Stimulated activated CD8-positive, alpha-beta memory T cell treated with anti-CD3 and anti-CD28 coated beads, Interleukin-4, amount 100 ng/mL, for 24 hours (primary cell): ENCODE measurements at places on chromosomes 1 and 21.

GRCh38 chr1:241972703-241973369 is 15.3 kb downstream of the BECN2 start:
- DNase-seq, result no peak

GRCh38 chr1:51265618-51266017 is 29.5 kb downstream of the RNF11 start:
- DNase-seq, result no peak

- DNase-seq, result no peak
Measured at GRCh38 chr1:156760092-156760795, 7.1 kb upstream of the PRCC start.

DNA sequence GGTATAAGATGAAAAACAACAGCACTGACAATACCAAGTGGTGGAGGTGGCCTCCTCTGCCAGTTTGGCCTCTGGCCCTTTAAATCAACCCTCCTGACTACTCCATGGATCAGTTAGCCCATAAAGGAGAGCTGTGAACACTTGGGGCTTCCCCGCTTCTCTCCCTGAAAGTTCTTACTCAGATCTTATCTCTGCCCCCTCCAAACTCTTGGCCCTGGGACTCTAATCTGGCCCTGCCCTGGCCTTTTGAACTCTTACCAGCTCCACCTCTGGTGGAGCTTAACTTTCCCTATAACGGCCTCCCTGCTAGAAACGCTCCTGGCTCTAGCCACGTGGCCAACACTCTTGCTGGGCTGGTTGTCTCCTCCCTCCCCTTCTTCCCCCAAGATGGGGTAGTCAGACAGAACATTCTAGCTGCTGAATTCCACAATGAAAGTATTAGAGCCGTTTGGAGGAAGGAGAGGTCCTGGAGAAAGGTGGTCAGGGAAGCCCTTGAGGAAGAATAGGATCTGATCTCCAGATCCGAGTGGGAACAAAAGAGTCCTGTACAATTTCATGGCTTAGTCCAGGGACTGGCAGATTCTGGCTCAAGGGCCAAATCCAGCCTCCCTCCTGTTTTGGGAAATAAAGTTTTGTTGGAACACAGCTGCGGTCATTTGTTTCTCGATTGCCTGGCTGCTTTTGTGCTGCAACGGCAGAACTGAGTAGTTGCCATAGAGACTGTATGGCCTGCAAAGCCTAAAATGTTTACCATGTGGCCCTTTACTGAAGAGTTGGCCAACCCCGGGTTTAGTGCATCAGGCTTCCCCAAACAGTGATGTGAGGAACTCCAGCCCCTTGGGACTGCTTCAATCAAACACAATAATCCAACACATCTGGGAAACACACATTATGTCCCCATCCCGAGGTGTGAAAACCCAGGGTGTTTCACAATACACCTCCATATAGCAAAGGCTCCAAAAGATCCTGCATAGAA is 9.5 kb upstream of the PIGR start:
- no peak for DNase-seq

DNA sequence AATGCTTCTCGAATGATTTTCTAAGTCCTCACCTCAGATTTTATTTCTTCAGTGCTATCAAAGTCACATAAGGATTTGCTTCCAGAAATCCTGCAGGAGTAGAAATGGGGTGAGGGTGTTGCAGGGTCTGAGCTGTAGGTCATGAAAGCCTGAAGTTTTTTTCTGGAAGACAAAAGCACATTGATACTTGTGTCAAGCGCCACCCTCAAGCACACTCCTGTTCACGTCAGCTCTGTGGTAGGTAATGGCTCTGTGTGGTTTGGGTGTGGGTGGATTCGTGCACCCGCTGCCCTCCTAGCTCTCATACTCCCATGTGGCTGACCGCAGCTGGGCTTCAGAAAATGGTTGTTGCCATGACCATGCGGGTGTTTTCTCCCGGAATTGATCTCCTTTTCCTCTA is 39.9 kb downstream of the AKNAD1 start:
- DNase-seq, result no peak

DNA sequence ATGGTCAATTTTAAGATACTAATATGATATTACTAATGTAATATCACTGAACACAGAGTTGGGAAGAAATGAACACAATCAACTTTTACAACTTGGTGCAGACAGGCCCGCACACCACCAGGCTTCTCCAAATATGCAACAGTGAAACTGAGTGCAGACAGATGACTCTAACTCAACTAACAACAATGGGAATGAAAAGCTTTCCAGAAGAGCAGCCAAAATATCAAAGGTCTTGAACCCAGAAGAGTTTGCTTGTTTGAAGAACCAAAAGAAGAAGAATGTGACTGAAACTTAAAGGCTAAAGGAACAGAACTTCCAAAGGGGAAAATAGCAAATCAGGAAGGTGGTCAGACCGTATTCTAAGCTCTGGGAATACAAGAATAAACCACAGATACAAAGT is 89.8 kb upstream of the COL11A1 start:
- DNase-seq, result no peak

DNA sequence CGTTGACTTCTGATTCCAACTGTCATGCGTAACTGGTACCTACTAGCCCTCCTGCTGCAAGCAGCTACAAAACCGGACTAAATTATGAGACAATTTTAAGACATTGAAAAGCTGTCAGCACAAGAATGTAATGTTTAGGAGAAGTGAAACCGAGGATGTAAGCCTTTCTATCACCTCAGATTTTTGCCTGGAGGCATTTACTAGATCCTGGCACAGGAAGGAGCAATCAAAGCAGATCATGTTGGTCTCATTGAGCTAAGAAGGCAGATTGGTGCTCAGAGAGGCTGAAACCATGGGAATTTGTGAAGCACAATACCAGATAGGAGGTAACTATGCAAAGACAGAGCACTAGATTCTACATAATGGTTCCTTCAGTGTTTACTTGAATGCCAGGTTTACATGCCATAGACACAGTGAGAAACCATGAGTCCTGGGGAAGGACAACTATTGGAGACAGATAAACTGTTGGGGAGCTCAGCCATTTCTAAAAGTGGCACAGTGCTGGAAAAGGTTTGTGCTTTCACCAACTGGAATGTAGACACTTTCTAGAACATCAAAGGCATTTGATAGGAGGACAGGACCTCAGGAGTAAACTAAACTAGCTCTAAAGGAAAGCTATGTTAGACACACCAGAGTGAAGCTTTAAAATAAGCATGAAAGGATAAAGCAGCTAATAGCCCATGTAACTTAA is 179.4 kb downstream of the LYPLAL1 start:
- no peak for DNase-seq
